Liver (tissue), 10 donors: ENCODE measurements at places on chromosomes 1 and 21. TPM values are rescaled to one million over a fixed set of nuclear protein-coding genes. Genes with fewer than 3 reads are reported as not detected.

C1QC gene
- total RNA-seq, result 151 TPM

GPA33 gene
- 0.08 TPM for total RNA-seq

ADAMTS5 gene
- 0.92 TPM for total RNA-seq

DNA sequence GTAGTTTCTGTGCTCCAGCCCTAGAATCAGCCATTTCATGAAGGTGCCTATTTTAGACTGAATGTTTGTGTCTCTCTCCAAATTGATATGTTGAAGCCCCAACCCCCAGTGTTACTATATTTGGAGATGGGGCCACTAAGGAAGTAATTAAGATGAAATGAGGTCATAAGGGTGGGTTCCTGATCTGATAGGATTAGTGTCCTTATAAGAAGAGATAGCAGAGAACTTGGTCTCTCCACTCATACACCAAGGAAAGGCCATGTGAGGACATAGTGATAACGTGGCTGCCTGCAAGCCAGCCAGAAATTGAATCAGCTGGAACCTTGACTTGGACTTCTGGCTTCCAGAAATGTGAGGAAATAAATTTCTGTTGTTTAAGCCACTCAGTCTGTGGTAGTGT is 12.3 kb downstream of the RAVER2 start:
- H3K27ac ChIP-seq, result no peak overlapping the region
- H3K27me3 ChIP-seq, result no peaks in the 10 kb centered on the region
- H3K36me3 ChIP-seq, result no peaks in the 10 kb centered on the region
- H3K4me3 ChIP-seq, result no peak overlapping the region
- no peaks in the 10 kb centered on the region for H3K4me1 ChIP-seq
- no peak for DNase-seq

DNA sequence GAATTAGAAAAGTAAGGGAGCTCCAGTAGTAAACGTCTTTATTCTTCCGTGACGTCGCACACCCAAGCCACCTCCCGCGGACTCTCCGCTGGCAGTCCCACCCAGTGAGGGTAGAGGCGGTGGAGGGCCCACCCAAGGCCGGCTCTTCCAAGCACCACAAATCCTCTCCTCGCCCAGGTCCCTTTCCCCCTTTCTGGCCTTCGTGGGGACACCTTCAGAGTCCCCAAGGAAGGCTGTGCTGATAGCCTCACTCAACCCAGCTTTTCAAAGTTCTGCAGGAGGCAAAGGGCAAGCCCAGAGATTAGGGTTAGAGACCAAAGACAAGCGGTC is 349 bp upstream of the GPN2 start:
- H3K4me1 ChIP-seq, result peaks cover 1% of the 10 kb centered on the region
- no peaks in the 10 kb centered on the region for H3K27me3 ChIP-seq
- DNase-seq, result no peak
- peak overlapping the region; percentile 81 for H3K4me3 ChIP-seq
